ENCODE measurements at places on chromosomes 11 and 22.

- no peak for DNase-seq
Observed at GRCh38 chr11:59778122-59778521, 22.9 kb downstream of the STX3 start.

DNA sequence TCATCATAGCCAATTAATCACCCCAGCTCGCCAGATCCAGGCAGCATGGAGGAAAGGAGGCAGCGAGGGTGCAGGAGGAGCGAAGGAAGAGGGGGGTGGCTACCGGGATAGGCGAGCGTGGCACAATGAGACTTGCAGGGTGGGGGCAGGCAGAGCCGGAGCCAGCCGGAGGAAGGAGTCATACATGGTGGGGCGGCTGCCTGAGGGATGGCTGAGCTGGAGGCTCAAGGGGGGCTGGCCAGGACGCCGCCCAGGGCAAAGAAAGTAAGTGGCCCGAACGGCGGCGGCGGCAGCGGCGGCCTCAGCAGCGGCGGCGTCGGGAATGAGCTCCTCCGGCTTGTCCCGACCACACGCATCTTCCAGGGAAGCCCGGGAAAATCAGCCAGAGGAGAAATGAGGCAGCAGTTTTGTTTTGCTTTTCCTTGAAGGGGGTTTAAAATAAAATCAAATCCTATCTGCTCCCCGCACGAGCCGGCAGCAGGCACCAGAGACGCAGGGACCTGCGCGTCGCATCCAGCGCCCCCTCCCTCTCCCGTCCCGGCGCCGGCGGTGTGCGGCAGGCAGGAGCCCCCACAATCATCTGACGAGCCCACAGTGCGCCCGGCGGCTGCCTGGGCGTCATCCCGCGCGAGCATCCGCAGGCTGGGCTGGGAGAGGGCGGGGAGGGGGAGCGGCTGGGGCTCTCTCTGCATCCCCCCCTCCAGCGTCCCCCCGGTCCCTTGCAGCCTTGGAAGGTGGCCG, 263.6 kb downstream of the CTTN start:
- DNase-seq: no peak

GRCh38 chr11:67449116-67449844, 3.2 kb downstream of the GPR152 start:
- no peak for DNase-seq

GRCh38 chr11:46612326-46612725, 4.7 kb downstream of the HARBI1 start:
- no peak for DNase-seq

DNA sequence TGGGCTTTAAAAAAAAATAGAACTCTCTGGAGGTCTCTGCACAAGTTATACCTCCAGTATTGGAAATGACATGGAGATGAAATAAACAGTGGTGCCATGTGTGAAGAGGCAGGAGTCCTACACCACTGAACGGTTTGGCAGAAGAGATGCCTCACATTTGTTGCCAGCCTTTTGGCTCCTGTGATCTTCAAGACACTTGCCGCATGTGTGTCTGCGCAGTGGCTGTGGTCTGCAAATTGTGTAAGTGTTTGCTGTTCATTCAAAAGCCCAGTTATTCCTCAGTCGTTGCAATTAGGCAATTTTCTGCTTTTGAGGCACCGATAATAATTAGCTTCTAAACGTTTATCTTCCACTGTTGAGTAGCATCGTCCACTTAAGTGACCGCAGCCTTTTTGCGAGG, 319.1 kb downstream of the BRD1 start:
- DNase-seq: no peak

DNA sequence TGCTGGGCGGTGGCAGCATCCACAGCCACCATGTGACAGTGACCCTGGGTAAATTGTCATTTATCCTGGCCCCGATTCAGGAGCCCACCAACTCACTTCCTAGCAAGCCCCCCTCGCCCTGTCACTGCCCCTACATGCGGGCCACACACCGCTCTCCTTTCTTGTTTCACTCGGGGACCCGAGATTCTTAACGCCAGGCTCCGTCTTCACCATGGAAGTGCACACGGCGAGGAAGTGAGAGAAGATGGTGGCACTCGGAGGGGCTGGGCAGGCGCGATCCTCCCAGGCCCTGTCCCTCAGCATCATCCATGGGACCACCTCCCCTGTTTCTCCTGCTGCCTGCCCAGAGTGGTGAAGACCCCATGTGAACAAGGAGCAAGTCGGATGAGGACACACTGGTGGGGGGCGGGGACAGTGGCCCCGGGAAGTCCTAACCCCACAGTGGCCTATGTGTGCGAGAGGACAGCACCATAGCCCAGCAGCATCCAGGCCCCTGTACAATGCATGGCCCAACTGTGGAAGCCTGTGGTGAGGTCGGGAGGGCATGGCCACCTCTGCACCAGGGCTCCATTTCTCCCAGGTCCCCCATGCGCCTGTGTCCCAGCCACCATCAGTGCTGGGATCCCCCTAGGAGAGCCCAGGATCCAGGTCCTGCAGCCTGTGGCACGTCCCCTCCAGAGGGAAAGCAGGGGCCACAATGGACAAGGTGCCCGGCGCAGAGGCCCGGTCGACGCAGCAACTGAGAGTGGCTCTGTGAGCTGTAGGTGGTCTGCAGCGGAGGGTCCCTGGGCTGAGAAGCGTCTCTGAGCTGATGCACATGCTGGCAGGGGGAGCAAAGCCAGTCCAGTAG, 262.8 kb downstream of the BRD1 start:
- no peak for DNase-seq

- no peak for DNase-seq
Observed at GRCh38 chr22:25484521-25485315, 79.8 kb upstream of the GRK3 start.

GRCh38 chr22:46406349-46406748, 70.8 kb downstream of the TRMU start:
- no peak for DNase-seq

GRCh38 chr22:17869285-17870096, 95.2 kb upstream of the BID start:
- DNase-seq: no peak

DNA sequence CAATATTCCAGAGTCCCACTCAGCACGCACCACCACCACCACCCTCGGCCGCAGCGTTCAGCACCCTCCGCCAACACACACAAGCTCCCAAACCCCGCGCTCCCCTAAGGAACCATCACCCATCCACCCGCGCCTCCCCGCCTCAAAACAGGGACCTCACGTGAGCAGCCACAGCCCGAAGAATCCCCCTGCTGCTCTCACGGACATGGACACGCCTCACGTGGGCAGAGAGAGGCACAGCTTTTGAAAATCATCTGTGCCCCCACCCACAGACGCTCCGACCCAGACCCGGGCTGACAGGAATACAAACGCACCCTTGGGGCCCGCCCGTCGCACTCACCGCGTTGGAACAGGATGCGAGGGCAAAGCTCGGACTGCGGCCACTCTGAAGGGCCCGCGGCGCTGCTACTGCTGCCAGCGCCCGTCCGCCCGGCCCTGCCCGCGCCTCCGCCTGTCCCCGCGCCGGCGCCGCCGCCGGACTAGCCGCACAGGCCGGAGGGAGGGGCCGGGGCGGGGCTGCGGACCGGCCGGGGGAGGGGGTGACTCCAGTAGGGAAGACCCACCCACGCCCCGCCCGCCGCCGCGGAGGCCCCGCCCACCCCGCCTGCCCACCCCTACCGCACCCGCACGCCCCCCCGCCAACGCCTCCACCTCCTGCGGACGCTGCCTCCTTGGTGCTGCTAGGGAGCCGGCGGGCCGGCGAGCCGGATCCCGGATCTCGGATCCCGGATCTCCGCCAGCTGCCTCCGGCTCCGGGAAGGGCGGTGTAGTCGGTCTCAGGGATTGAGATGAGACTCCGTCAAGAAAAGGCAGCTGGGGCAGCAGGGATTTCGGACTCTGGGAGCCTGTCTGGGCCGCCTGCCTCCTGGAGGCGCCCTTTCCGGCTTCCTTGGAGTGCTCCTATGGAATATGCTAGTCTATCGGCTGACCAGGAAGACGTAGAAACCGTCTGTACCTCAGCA, at the start of gene TRIM3:
TRIM3 (minus strand) TSS at position 491 of the 962 bp plus-strand sequence. CDS start 8,246 bp downstream, outside the sequence.
- DNase-seq: no peak

- DNase-seq: no peak
Observed at GRCh38 chr11:114273071-114273470, 23.1 kb upstream of the NNMT start.

- DNase-seq: no peak
Observed at GRCh38 chr22:31087744-31088215, 6.7 kb downstream of the SMTN start.

DNA sequence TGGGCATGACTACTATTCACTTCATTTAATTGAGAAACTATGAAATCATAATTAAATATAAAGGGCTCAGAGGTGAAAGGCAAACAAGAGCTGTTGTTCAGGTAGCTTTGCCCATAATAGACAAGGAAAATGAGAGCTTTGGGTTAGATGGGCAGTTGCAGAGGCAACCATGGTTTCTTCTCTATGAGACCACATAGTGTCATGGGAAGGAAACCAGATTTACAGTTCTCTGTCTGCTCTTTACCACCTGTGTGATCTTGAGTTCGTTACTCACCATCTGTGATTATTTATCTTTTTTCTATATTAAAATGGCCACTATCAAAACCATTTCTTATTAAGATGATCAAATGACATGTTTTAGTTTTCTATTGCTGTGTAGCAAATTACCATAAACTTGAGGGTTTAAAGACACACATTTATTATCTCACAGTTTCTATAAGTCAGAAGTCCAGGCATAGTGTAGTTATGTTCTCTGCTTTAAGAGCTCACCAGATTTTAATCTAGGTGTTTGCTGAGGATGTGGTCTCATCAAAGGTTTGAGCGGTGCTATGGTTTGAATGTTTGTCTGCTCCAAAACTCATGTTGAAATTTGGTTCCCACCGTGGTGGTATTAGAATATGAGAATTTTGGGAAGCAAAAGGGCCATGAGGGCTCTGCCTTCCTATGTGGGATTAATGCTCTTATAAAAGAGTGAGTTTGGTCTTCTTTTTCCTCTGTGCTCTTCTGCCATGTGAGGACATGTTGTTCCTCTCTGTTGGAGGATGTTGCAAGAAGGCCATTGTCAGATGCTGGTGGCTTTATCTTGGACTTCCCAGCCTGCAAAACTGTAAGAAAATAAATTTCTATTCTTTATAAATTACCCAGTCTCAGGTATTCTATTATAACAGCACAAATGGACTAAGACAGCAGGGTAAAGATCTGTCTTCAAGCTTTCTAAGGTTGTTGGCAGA, 38.2 kb downstream of the OR2AG2 start:
- DNase-seq: no peak

- no peak for DNase-seq
Observed at GRCh38 chr11:27118371-27118770, 77.8 kb downstream of the BBOX1 start.

- no peak for DNase-seq
Observed at GRCh38 chr22:19876314-19876940, 21.8 kb upstream of the GNB1L start.

GRCh38 chr22:20610757-20611156, 103.3 kb downstream of the MED15 start:
- DNase-seq: no peak

GRCh38 chr11:19162951-19163505, 38.8 kb downstream of the CSRP3 start:
- no peak for DNase-seq

DNA sequence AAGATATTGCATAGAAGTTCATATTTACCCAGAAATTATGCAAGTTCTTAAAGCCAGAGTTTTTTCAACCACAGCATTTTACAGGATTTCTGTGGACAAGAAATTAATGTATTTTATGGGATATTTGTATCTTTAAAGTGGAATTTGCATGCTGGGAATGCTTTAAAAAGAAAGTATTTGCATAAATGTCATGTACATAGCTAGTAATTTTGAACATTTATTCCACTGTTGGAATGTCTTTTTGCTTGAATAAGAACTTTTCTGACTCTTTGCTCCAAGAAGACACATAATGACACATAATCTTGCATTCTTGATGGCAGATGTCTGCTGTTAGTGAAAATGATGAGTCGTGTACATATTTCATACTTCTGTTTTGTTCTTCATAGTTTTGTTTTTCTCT, 66.6 kb downstream of the ATXN10 start:
- no peak for DNase-seq

DNA sequence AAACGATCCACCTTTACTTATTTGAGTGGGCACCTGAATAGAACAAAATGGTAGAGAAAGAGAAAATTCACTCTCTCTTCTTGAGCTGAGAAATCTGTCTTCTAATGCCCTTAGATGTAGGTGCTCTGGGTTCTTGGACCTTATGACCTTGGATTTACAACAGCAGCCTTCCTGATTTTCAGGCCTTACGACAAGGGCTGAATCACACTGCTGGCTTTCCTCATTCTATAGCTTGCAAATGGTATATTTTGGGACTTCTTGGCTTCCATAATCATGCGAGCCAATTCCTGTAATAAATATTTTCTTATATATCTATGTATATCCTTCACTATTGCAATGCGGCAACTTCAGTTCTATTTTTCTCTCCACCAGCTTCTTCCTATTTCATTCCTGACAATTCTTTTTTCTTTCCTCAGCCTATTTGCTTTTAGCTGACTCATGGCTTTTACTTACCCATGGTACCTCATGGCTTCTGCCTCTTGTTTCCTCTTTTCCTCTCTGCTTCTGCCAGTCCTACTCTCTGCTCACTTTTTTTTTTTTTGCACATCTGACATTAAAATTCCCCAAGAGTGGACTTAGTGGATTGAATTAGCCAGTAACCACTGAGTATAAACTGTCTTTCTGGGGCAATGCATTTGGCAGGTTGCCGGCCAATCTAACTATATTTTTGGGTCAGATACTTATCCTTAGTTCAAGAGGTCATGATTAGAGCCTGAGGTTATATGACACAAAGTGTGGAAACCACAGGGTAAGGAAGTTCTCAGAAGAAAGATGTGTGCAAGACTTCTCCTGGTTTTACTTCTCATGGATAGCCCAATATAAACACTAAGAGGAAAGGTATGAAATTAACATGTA, 359.5 kb downstream of the TMEM135 start:
- DNase-seq: no peak

DNA sequence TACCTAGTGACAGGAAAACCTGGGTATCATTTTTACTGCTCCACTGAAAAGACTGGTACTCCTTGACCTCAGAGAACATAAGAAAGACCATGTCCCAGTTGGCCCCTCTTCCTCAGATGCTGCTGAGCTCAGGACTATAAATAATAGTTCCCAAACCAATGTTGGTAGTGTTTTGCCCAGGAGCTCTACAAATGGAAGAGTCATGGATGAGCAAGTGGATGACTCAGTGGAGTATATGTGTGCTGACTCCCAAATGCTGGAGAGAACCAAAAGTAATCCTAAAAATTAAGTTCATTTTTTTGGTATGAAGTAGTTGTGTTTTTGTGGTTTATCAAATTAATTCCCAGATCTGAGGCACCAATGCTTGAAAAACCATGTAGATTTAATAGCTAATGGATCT, 482.0 kb downstream of the KCNA4 start:
- DNase-seq: no peak

- DNase-seq: no peak
Observed at GRCh38 chr22:26045051-26045450, 124.2 kb upstream of the SEZ6L start.

- no peak for DNase-seq
Observed at GRCh38 chr11:69840371-69841169, 21.4 kb upstream of the FGF3 start.
